Stimulated activated CD4-positive, alpha-beta T cell treated with anti-CD3 and anti-CD28 coated beads, Interleukin-1b, Interleukin-23, amount 100 ng/mL, for 48 hours (primary cell): ENCODE measurements at places on chromosomes 7 and 10.

DNA sequence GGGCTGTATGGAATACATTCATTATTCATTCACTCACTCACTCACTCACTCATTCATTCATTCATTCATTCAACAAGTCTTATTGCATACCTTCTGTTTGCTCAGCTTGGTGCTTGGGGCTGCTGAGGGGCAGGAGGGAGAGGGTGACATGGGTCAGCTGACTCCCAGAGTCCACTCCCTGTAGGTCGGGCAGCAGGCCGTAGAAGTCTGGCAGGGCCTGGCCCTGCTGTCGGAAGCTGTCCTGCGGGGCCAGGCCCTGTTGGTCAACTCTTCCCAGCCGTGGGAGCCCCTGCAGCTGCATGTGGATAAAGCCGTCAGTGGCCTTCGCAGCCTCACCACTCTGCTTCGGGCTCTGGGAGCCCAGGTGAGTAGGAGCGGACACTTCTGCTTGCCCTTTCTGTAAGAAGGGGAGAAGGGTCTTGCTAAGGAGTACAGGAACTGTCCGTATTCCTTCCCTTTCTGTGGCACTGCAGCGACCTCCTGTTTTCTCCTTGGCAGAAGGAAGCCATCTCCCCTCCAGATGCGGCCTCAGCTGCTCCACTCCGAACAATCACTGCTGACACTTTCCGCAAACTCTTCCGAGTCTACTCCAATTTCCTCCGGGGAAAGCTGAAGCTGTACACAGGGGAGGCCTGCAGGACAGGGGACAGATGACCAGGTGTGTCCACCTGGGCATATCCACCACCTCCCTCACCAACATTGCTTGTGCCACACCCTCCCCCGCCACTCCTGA is 2.4 kb downstream of the EPO start:
- DNase-seq: no peak

DNA sequence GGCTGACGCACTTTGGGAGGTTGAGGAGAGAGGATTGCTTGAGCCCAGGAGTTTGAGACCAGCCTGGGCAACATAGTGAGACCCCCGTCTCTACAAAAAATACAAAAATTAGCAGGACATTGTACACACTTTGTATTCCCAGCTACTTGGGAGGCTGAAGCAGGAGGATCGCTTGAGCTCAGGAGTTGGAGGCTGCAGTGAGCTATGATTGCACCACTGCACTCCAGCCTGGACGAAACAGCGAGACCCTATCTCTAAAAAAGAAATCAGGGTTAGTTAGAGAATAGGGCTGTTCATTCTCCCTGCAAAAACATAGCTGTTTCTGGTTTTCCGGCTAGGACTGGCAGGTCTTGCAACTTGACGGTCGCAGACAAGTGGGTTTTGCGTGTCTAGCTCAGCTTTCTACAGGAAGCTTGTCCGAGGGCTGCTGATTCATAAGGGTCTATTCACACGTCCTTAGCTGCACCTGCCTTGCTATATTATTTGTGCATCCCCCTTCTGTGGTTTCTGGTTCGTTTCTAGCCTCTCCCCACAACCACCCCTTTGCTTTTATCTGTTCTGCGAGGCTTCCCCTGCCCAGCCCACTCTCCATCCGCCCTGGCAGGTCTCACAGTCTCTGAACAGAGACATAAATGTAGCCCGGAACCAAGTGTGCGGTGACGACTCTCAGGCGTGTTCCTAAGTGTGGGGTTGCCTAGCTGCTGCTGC is 10.7 kb downstream of the AMZ1 start:
- peak; percentile 52 for DNase-seq

- DNase-seq: no peak
These were observed 107.1 kb downstream of the TRRAP start for GRCh38 chr7:98985406-98985805.

- no peak for DNase-seq
These were observed 26.0 kb upstream of the OPN4 start for GRCh38 chr10:86628311-86628710.

GRCh38 chr10:17923728-17924127 is 28.0 kb upstream of the SLC39A12 start:
- DNase-seq: no peak

GRCh38 chr7:29296421-29296820 is 101.8 kb downstream of the CHN2 start:
- DNase-seq: no peak

DNA sequence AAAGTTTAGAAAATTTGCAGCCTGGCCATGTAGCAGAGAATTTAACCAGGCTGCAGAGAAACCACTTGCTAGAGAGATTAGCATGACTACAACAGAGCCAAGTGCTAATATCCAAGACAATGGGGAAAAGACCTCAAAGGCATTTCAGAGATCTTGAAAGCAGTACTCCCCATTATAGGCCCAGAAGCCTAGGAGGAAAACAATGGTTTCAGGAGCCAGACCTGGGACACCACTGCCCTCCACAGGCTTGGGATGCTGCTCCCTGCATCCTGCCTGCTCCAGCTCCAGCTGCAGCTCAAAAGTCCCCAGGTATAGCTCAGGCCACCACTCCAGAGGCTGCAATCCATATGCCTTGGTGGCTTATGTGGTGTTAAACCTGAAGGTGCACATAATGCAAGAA is 101.5 kb upstream of the TMEM72 start:
- no peak for DNase-seq

DNA sequence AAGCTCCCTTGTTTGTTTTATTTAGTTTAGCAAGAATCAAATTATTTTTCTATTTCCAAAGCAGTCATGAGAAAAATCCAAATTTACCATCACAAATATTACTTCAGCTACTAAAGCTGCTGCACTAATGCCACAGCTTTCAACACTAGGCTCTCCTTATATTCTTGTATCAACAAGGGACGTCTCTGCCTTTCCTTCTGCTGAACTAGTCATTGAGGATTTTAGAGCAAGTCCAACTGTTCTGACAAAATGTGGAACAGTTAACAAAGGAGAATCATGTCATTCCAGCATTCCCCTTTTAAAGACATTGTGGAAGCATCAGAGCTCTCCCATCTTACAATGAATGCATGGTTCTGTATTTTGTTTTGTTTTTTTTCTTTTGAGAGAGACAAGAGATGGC is 28.6 kb downstream of the FAM13C start:
- no peak for DNase-seq

DNA sequence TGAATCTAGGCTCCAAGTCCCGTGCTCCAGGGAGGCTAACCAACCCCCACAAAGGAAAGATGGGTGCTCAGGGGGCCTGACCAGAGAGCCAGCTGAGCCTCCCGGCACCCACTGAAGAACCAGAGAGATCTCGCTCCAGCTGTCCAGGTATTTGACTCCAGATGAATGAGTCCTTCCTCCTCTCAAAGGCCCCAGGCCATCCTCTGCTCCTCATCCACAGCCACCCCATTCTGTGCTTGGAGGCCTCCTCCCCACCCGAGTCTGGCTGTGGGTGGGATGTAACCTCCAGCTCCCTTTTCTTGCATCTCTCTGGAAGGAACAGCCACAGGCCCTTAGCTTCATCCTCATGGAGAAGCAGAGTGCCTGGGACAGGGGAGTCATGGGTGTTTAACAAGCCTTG is 44.6 kb downstream of the VSTM4 start:
- DNase-seq: no peak

DNA sequence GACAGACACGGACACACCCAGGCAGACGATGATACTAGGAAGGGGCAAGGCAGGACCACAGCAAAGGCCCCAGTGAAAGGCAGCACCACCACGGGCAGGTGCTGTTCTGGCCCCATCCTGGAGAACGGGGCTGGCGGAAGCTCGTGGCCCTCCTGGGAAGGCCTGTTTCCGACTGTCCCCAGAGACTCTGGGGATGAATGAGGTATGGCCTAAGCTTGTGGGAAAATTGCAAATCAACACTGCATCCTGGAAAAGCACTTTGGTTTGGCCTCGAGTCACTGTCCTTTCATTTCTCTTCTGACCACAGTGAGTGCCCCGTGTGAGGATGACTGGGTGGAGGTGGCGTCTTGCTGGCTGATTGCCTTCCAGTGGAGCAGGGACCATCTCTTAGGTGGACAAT is 81.6 kb upstream of the ANLN start:
- no peak for DNase-seq

GRCh38 chr7:136692221-136692620 is 176.2 kb upstream of the CHRM2 start:
- no peak for DNase-seq

- no peak for DNase-seq
These were observed 213.9 kb downstream of the BAMBI start for GRCh38 chr10:28891058-28891713.

GRCh38 chr7:93620057-93620456 is 45.5 kb upstream of the CALCR start:
- DNase-seq: no peak

DNA sequence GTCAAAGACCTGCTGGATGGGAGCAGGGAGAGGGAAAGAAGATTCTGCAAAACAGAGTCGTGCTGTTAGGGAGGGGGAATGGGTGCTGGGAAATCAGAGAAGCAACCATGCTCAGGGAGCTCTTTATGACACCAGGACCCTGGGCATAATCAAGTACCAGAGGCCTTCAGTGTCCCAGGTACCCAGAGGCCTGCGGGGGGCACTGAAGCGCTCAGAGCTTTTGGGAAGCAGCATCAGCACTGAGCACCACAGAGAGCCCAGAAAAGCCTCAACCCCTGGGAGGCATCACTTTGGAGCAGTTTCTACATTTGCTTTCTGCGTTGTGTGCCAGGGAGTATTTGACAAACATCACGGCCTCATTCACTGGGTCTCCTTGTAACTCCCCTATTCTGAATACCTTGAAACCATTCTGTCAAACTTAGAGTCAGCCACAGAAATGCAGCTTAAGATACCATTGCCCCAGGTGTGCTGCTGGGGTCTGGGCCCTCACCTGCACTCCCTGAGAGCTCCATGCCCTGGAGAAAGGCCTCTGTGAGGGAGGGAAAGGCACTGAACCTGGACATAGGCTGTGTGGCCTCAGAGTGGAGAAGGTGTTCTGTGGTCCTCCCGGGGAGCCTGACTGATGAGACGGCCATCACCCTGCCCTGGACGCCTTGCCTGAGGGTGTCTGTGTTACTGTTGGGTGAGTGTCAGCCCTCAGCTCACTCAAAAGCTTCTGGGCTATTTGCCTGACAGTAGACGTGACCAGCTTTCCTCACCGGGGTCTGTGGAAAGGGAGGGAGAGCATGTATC is 37.1 kb downstream of the CXCL12 start:
- DNase-seq: no peak
